ENCODE measurements at places on chromosomes 3 and 15.

- no peak for DNase-seq
Observed at GRCh38 chr3:127171721-127172120, 21.2 kb upstream of the PRR23E start.

DNA sequence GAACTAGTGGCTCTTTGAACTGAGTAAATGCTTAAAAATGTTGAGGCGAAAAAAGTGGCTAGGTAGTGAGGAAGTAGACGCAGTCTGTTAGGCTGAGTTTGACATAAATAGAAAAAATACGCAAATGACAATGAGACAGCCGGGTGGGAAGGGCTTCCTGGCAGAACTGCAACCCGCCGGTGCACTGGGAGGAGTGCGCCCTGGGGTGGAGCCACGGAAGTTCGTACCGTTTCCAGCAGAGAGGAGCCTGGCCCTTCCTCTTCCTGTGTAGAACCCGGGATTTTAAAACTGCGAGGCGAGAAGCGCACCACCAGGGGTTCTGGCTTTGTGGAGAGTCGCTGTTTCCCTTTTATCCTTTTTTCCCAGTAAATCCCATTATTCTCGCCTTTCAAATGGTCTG is 602.6 kb downstream of the PYDC2 start:
- DNase-seq, result no peak

DNA sequence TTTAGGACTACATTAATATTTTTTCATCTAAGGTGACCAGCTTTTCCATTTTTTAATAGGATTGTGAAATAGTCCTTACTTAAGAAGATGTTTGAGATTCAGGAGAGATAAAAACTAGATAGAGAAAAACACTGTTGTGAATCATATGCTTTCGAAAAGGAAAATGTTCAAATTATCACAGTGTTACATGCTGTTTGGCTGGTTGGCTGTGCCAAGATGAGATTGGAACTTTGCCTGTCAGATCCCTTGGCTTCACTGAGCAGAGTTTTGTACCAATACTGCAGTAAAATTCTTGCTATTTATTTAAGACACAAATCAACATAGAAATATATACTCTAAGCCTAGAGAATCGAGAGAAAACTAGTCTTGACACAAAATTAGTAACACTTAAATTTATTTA is 117.2 kb downstream of the OXSM start:
- DNase-seq, result no peak

GRCh38 chr3:17047162-17047561 is 162.4 kb downstream of the PLCL2 start:
- no peak for DNase-seq
